ENCODE measurements at places on chromosomes 6 and 20.
A peak's percentile ranks its signal among the peaks of the same experiment; 100 is the strongest.

DNA sequence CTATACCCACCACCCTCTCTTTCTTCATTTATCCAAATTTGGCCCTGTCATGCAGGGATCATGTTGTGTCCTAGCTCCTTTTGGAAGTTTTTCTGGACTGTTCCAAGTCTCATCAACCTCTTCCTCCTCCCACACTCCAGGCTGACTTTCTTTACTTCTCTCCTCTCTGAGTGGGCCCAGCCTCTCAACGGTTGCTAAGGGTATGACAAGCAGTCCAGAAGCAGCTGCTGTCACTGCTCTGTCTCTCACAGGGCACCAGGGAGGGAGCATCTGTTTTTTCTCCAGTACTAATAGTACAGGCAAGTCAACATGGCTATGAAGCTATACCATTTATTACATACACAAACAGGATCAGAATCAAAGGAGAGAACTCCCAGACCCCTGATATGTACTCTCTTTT is 8.2 kb downstream of the NT5DC1 start:
- no peak for DNase-seq

DNA sequence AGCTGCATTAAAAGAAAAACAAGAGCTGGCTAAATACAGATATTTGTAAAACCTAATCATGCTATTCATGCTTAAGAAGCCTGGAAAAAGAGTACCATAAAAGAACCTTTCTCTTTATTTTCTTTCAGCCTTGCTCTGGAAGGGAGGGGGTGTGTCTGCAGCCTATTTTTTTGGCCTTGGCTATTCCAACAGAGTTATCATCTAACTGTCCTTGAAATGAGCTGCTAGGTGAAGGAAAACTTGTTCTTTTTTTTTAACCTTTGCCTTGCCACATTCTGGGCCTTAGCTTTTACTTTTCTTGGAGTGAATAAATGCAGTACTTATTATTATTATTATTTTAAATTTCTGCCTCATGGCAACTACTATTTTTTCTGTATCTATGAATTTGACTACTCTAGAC is 224.9 kb upstream of the SYNCRIP start:
- DNase-seq, result no peak

- no peak for DNase-seq
Observed at GRCh38 chr6:92380803-92381601, 1038.4 kb downstream of the EPHA7 start.

- no peak for DNase-seq
Observed at GRCh38 chr6:159418997-159419396, 249.8 kb downstream of the FNDC1 start.

- DNase-seq, result no peak
Observed at GRCh38 chr6:165835410-165835851, 172.4 kb upstream of the PDE10A start.

DNA sequence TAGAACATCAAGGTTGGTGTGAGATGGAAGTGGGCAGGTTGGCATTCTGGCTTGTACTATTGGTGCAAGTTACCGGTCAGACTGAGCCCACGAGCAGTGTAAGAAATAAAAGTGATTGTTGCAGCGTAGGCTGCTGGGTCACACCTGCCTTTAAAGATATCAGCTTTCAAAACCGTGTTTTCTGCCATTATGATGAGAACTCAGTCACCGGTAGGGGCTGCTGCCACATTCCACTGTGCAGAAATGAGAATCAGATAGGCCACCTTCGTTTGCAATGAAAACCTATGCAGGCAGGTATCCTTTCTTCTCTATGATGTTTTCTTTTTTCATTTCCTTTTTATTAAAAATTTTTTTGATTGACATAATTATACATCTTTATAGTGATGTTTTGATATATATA is 168.5 kb downstream of the MYLK4 start:
- DNase-seq, result no peak

DNA sequence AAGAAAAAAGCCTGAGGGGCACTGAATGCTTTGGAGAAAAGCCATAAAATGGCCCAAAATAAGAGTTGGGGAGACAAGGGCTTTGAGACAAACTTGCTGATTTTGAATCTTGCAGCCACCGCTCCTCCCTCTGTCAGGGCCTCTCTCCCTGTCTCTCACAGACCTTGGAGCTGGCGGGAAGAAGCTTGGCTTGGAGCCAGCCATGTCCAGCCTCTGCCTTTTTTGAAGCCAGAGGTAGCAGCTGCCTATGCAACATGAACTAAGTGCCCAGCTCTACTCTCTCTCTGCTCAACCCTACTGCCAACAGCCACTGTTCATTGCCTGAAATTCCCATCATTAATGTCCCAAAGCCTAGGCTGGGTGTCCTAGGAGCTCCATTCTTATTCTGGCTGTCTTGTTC is 63.7 kb upstream of the CTNNBL1 start:
- no peak for DNase-seq

- peak; percentile 34 for DNase-seq
Observed at GRCh38 chr6:43391440-43392031, 22.1 kb upstream of the ZNF318 start.

- DNase-seq, result no peak
Observed at GRCh38 chr6:163487606-163488005, 73.1 kb downstream of the QKI start.

- no peak for DNase-seq
Observed at GRCh38 chr6:41334482-41335040, 847 bp upstream of the NCR2 start.

- DNase-seq, result no peak
Observed at GRCh38 chr6:156502969-156503504, 274.1 kb upstream of the ARID1B start.

- peak; percentile 35 for DNase-seq
Observed at GRCh38 chr6:21587179-21587960, 6.2 kb upstream of the SOX4 start.

GRCh38 chr20:49290608-49291191 is 12.8 kb upstream of the ZNFX1 start:
- DNase-seq, result no peak

- DNase-seq, result no peak
Observed at GRCh38 chr6:169865346-169866139, 114.1 kb downstream of the ERMARD start.

DNA sequence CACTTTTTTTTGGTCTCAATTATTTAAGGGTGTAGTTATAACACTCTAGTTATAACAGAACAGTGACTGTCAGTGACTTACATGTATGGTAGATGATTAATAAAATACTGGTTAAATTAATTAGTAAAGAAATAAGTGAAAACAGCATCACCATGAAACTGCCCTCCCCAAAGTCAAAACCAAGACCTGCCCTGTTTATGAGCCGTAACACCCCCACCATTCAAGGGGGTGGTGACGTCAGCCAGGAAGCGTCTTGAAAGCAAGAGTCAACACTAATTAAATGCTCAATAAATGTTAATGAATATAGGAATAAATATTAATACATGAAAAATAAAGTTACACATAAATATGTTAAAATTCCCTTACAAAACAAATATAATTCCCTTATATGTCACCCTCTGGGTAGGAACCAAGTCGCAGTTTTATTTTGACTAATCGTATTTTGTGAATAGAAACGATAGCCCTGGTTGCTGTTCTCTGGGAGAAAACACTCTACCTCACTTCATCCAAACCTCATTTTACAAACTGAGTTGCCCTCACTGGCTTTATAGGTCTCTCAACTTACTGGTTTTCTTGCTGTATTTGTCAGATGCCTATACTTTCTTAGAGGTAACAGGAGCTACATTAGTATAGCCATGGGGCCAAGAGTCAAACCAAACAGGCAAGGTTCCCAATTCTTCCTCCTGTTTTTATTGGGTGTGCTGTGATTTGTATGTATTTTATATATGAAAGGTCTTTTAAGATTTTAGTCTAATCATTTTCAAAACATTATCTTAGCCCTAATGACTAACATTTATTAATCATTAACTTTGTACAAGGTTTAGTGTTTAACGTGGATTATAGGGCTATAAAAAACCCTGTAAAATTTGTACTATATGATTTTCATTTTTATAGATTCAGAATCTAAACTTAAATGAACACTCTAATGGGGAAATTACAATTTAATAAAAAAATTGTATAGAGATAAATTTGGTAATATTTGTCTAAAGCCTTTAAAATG is 227.9 kb upstream of the IRAK1BP1 start:
- DNase-seq, result no peak

DNA sequence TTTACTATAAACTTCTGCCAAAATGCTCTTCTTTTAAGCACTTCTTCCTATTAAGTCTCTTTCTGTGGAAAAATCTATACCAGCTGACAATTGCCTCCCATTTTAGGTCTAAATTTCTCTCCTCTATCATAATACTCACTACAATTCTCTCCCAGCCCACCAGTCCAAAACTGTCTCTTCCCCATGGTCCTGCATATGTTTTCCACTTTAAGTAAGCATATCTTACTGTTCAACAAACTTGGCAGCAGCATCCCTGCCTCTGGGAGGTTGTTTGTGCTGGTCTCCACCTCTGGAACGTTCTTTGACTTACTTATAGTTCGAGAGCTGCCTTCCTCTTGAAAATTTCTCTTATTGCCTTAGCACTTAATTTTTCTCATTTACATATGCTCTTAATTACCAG is 180.5 kb downstream of the COL12A1 start:
- no peak for DNase-seq

GRCh38 chr20:17912916-17913315 is 55.7 kb downstream of the SNX5 start:
- no peak for DNase-seq

DNA sequence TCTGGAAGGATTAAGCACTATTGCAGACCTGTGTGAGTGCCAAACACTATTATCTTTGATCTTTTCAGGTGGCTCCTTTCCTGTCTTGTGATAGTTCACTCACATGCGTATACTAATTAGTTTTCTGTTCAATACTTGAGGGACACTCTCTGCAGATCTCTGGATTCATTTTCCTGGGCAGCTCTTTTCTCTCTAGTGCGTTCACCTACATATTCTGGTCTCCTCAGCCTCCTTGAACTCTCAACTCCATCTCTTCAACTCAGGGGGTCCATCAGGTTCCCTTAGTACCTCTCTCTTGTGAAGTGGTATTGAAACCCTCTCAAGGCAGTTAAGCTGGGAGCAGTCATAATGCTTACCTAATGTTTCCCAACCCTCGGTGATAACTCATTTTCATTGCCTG is 1218.1 kb upstream of the MAP3K7 start:
- DNase-seq, result no peak

- no peak for DNase-seq
Observed at GRCh38 chr6:32886681-32887383, 32.8 kb downstream of the PSMB9 start.

DNA sequence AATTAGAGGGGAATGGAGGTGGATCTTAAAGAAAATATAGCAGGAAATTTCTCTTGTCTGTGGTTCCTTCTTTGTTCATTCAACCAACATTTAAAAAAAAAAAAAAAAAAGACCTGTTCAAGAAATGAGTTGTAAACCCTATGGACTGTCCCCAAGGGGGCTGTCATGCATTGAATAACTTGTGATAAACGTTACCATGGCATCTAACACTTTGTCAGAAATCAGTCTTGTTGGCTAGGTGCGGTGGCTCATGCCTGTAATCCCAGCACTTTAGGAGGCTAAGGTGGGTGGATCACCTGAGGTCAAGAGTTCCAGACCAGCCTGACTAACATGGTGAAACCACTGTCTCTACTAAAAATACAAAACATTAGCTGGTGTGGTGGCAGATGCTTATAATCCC is 381.7 kb downstream of the BCKDHB start:
- DNase-seq, result no peak

GRCh38 chr6:101402622-101403031 is 9.1 kb downstream of the GRIK2 start:
- no peak for DNase-seq

- DNase-seq, result no peak
Observed at GRCh38 chr6:47066418-47066817, 24.3 kb upstream of the ADGRF1 start.

DNA sequence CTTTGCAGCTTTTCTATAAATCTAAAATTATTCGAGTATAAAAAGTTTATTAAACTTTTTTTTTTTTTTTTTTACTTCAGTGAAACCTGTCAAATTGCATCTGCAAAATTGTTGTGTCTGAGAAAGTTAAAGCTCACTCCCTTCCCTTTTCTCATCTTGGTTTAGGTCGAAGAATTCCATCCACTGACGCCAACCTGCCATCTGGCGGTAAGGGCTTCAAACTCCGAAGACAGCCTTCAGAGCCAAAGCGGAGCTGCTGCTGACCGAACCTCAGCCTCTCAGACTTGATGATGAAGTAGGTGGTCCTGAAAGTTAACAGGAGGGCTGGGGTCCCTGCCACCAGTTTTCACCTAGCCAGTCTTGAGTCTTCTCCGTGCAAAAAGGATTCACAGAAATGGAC is 29.6 kb upstream of the VAPB start:
- no peak for DNase-seq

DNA sequence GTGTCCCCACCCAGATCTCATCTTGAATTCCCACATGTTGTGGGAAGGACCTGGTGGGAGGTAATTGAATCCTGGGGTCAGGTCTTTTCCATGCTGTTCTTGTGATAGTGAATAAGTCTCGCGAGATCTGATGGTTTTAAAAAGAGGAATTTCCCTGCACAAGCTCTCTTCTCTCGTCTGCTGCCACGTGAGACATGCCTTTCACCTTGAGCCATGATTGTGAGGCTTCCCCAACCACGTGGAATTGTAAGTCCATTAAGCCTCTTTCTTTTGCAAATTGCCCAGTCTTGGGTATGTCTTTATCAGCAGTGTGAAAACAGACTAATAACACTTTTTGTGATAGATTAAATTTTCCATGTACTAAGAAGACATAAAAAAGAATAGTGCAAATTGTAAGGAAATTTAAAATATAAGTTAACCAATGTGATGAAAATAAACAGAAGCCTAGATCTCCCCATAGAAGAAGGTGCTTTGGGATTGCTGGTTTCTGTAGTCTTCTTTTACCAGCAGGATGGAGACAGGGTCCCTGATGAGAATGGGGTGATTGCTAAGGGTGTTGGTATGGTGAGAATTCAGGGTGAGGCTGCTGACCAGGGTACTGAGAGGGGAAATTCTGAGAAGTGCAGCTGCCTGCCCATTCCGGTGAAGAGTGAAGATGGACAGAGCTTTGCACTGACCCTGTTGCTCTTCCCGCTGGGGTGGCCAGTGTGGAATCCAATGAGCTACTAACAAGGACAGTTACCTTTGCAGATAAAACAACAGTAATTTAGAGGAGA is 50.7 kb downstream of the BMP2 start:
- DNase-seq, result no peak

DNA sequence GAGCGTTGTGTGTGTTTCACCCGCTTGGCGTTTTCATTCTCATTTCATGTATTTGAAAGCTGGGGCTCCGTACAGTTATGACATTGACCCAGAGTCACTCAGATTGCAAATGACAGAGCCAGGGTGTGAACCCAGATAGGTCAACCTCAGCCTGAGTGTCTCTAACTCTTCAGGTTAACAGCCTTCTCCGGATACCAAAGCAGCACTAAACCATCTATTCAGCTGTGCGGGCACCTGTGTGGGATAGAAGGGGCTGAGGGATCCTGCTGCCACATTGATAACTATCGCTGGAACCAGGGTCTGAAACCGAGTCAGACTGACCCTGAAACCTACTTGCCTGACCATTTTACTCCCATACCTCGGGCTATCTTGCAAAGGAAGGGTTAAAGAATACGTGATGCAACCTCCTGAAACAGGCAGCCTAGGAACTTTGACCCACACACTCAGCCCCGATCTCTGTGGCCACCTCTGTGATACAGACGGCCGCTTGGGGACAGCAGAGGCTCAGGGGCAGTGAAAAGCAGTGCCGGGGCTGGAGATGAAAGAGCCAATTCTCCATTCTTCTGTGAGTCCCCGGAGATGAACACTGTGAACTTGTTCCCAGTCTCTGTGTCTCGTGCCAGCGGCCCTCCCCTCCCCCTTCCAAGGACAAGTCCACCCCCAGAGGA is 233.5 kb upstream of the QKI start:
- DNase-seq, result peak; percentile 6

Measured in activated CD4-positive, alpha-beta T cell treated with anti-CD3 and anti-CD28 coated beads for 48 hours (primary cell).